ENCODE measurements at places on chromosomes 1 and 21.

DNA sequence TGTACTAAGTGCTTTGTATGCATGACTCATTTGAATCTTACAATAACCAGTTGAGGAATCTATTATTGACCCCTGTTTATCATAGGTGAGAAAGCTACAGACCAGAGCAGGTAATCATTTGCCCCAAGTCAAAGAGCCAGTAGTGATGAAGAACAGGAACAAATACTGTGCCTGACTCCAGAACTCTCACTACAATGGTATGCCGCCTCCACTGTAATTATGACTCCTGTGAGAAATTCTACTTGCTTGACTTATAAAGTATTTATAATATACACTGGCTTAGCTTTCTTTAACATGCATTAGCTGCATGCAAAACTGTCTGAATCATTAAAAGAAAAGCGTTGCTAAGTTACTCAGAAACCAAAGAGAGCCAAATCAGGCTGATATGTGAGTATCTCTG lies 92.6 kb downstream of the ZNF281 start:
- H3K4me1 ChIP-seq, result no peaks in the 10 kb centered on the region
- no peak overlapping the region for H3K4me3 ChIP-seq
- no peak overlapping the region for H3K27ac ChIP-seq

DNA sequence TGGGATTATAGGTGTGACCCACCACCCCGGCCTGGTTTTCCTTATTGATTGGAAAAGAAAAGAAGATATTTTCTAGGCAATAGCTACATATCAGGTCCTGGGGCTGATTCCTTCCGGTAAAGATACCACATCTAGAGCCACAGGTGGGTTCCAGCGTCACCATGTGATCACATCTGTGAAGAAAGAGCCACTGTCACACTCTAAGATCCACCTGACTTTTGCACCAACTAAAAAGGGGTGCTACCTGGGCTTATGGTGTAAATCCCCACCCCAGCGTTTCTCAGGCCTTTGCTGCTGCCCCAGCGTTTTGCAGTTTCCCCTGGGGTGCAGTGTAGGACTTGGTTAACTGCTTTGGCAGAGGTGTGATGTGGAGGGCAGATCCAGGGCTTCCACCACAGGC lies 22.3 kb upstream of the PDE9A start:
- H3K27me3 ChIP-seq, result no peaks in the 10 kb centered on the region
- no peak for DNase-seq
- no peaks in the 10 kb centered on the region for H3K36me3 ChIP-seq
- no peak overlapping the region for H3K27ac ChIP-seq
- H3K4me3 ChIP-seq, result no peak overlapping the region

DNA sequence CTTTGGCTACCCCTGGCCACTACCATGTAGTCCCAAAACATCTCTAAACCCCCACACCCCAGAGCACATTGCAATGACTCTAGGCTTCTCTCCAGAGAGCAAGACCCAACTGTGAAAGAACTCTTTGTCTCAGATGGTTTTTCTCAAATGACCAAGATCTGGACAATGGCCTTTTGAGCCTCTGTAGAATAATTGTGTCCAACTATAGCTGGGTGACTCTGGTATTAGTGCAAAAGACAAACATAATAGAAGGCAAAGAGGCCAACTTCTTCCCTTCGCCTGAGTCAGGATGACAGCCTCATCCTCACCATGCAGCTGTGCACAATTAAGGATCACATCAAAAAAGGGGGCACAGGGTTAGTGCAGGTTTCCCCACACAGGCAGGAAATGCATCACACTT lies 139.6 kb downstream of the BRINP2 start:
- H3K4me1 ChIP-seq, result no peaks in the 10 kb centered on the region
- H3K4me3 ChIP-seq, result no peak overlapping the region
- no peaks in the 10 kb centered on the region for H3K36me3 ChIP-seq
- DNase-seq, result no peak

DNA sequence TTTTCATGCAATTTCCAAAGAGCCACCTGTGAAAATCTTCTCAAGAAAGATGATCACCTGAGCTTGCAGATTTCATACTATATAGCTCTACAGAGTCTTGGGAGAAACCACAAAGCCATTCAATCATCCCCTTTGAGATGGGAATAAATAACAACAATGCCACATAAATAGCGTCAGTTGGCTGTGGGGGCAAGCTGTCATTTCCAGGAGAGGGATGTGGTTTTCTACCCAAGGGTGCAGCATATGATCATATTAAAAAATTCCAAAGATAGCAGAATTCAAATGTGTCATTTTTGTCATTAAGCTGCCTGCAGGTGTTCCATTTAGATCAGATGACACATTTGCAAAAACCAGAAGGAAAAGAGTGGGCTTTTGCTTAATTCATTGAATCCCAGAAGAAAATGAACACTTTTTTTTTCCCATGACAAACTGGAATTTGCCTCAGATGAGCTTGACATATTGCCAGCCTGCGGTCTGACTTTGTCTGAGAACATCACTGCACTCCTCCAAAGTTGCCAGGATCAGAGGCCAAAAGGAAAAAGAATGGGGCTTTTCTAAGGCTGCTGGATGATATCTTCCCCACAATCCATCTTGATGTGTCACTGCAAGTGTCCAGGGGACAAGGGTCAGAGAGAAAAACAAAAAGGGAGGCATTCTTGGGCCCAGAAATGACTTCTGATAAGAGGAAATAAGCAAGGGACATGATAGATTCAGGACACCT lies 314.1 kb upstream of the USP25 start:
- no peak overlapping the region for H3K27ac ChIP-seq
- no peaks in the 10 kb centered on the region for H3K4me1 ChIP-seq
- DNase-seq, result no peak

GRCh38 chr1:112237983-112238545 lies 157.9 kb upstream of the CTTNBP2NL start:
- no peaks in the 10 kb centered on the region for H3K36me3 ChIP-seq
- no peak for DNase-seq
- H3K4me1 ChIP-seq, result no peaks in the 10 kb centered on the region
- no peak overlapping the region for H3K4me3 ChIP-seq

- no peak for DNase-seq
- H3K27ac ChIP-seq, result no peak overlapping the region
- H3K27me3 ChIP-seq, result peaks cover 16% of the 10 kb centered on the region
- no peaks in the 10 kb centered on the region for H3K36me3 ChIP-seq
Measured at GRCh38 chr1:207115269-207115668, 11.2 kb downstream of the C4BPA start.

DNA sequence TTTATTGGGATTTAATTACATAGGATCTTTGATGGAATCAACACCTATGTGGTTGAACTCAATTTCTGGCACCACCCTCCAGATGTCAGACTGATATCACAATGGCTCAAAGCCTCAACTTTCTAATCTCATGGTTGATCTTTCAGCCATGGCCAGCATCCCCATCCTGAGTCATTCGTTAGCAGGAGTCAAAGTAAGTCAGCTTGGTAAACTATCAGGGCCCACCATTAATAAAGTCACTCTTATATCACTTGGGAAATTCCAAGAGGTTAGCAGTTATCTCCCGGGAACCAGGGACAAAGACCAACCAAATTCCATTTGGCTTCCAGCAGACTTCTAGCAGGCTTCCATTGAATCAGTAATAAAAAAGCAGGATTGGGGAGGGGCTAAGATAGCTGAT lies 50.7 kb upstream of the TNFSF4 start:
- DNase-seq, result no peak
- H3K4me3 ChIP-seq, result no peak overlapping the region
- no peaks in the 10 kb centered on the region for H3K4me1 ChIP-seq
